Activated CD4-positive, alpha-beta T cell treated with anti-CD3 and anti-CD28 coated beads for 1 hour (primary cell): ENCODE measurements at places on chromosomes 7 and 10.

- no peak for DNase-seq
Observed at GRCh38 chr7:30378275-30378674, 93.9 kb downstream of the ZNRF2 start.

- no peak for DNase-seq
Observed at GRCh38 chr10:9262770-9263169, 1208.3 kb downstream of the GATA3 start.

DNA sequence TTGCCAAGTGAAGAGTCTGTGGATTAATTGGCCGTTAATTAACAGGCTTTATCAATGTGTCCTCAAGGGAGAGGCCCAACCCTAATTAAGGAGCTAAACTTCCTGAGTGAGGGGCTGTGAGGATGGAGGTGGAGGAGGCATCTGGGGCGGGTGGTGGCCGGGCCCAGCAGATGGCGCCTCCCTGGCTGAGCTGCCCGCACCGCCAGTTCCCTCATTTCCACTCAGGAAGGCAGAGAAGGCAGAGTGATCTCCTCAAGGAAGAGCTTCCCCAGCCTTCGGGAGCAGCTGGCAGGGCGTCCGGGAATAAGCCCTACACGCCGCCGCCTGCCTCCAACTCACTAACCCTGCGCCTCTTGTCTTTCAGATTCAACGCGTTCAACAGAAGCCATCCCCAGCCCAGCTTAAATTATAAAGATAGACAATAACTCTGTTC lies 112.2 kb downstream of the CYTH3 start:
- no peak for DNase-seq

DNA sequence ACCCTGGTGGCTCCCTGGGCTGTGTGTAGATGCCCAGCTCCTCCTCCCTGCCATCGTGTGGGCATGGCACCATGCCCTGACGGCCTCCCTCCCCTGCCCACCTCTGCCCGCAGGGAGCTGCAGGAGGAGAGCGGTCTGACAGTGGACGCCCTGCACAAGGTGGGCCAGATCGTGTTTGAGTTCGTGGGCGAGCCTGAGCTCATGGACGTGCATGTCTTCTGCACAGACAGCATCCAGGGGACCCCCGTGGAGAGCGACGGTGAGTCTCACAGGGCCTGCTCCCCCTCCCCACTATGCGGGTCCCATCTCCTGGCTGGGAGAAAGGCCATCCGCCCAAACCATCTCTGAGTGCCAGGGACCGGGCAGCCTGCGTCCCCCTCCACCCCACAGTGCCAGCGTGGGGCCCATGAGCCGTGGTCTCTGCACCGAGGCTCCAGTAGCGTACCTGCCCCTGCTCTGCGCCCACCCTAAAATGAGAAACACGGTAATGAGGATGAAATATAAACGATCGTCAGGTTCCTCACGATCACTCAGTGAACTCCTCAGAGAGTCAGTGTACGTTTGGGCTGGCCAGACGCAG lies 7.8 kb downstream of the NUDT1 start:
- no peak for DNase-seq

DNA sequence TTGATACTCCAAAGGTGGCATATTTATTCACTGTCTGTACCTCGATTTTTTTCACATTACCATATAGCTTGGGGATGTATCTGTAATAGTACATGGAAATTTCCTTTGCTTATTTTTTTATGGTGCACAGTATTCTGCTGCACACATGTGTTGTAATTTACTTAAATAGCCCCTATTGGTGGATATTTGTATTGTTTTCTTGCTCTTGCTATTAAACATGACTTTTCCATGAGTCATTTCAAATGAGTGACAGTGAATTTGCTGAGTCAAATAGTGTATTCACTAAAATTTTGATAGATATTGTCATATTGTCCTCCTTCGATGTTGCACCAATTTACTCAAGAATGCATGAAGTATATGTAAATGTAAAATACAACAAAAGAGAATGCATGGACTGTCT lies 122.7 kb upstream of the STEAP4 start:
- DNase-seq: no peak

DNA sequence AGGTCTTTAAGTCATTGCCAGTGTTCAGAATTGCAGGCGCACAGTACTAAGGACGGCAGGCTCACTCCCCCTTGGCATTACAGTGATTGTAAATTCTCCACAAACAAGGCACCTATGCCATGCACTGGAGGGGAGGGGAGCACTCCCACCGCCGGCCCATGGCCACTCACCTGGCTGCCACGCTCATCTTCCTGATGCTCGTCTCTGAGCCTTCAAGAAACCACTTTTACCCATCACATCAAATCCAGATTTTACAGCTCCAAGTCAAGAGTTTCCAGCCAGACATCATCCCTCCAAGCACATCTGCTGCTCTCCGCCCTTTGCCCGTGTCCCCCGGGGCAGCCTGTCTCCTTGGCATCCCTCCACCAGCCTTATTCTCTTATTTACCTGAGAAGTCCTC lies 350.2 kb upstream of the SHH start:
- no peak for DNase-seq

DNA sequence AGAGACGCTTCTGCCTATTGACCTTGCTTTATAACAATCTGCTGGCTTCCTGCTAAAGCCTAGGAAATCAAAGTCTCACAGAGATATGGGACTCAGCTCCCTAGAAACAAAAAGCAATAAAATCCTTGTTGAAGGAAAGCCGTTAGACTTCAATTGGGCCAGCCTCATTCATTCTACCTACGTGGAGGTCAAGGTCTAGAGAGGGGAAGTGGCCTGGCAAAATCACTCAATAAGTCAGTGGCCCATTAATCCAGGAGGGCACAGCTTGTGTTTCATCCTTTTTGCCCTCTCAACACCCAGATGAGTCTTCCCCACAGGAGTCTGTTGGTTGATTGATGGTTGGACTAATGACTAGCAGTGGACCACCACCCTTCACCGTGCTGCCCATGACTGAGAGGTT lies 40.5 kb upstream of the ACSL5 start:
- no peak for DNase-seq

- no peak for DNase-seq
Observed at GRCh38 chr7:100673942-100674410, 436 bp downstream of the GNB2 start.

GRCh38 chr7:13024121-13024674 lies 336.8 kb downstream of the ARL4A start:
- no peak for DNase-seq

GRCh38 chr10:60003651-60004523 lies 97.5 kb upstream of the CCDC6 start:
- no peak for DNase-seq

DNA sequence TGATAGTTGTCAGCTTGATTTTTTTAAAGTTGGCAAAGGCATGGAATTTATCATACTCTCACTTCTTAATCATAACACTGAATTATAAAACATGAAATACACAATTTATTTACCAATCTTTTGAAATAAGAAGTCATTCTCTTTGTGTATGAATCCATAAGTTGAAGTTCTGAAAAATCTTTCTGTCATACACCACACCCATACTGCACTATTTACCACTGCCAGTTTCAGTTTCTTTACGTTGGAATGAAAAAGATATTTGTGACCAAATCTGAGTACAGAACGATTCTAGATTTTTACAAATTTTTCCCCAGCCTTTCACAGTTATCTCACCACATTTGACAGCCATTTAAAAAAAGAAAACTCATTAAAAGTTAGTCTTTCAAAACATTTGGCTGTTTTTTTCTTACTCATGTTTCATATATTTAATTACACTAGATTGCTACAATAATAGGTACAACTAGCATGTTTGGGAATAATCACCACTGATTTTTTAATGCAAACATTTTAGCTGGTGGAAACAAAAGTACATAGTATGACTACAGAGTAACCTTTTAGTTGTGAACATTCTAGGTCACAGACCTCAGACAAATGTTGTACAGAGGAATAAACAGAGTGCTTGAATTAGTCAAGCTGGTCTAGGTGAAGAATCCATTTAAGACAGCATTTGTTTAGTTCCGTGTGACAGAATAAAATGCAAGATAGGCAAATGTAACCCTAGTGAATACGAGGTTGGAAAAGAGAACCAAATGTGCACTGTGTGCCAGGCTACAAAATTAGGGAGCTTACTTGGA lies 185.0 kb upstream of the LRRN3 start:
- no peak for DNase-seq

DNA sequence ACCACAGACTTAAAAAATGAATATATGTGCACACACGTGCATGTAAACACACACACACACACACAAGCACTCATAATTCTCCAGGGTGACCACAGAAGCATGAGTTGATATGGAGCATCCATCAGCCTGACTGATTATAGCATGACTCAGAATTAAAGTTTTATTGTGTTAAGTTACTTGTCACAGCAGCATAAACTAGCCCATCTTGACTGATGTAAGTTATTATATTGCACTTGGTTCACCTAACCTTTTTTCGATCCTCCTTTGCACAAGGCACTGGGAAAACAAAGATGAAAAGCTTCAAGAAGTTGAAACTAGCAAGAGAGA lies 18.8 kb upstream of the SLC35G1 start:
- DNase-seq: no peak

GRCh38 chr10:69102440-69102839 lies 14.5 kb downstream of the SRGN start:
- no peak for DNase-seq

DNA sequence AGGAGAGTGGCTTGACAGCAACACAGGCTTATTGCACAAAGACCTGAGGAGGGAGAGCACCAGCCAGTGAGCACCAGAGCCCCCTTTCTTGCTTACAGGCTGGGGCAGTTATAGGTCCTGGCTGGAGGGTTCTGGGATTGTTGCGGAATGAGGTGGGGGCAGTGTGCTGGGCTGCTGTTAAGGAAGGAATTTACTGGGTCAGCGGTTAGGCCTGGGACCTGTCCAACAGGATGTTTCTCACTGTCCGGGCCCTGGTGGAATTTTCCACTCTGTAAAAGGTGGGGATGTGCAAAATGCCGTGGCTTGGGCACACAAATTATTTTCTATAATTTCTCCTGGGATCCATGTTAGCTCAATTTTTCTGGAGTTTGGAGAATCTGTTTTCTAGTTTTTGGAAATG lies 757.3 kb downstream of the TYW1 start:
- no peak for DNase-seq

DNA sequence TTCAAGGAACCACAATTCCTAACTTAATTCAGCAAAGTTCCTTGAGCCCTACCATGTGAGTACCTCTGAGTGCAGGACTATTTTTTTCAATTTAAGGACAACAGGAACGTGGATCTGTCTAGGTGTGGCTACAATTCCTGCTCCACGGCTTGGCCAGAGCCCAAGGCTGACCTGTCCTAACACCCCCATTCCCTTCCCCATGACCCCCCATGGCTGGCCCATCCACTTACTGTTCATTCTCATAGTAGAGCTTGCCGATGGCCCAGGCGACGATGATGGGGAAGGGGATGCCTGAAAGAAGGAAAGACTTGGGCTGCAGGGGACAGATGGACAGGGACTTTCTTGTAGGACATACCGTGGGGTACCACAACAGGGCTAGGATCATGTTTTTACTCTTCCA lies 20.3 kb downstream of the CRHR2 start:
- DNase-seq: no peak

DNA sequence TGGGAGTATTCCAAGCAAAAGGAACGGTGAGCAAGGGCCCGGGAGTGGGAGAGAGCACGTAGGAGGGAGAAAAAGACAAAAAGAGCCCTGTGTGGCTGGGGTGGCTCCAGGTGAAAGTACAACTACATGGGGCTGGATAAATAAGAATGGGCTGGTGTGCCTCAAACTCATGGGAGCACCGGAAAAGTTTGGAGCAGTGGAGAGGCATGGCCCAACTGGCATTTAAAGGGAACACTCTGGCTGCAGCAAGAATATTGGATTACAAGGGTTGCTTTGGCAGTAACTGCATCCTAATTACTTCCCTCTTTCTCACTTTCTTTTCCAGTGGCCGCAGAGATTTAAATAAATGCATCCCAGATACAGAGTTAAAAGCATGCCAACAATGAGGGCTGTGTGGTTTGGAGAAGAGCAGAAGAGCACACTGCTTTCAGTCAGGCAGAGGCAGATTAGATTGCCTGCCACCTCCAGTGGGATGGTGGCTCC lies 39.1 kb upstream of the HERPUD2 start:
- no peak for DNase-seq

GRCh38 chr7:30330134-30331111 lies 46.0 kb downstream of the ZNRF2 start:
- no peak for DNase-seq

DNA sequence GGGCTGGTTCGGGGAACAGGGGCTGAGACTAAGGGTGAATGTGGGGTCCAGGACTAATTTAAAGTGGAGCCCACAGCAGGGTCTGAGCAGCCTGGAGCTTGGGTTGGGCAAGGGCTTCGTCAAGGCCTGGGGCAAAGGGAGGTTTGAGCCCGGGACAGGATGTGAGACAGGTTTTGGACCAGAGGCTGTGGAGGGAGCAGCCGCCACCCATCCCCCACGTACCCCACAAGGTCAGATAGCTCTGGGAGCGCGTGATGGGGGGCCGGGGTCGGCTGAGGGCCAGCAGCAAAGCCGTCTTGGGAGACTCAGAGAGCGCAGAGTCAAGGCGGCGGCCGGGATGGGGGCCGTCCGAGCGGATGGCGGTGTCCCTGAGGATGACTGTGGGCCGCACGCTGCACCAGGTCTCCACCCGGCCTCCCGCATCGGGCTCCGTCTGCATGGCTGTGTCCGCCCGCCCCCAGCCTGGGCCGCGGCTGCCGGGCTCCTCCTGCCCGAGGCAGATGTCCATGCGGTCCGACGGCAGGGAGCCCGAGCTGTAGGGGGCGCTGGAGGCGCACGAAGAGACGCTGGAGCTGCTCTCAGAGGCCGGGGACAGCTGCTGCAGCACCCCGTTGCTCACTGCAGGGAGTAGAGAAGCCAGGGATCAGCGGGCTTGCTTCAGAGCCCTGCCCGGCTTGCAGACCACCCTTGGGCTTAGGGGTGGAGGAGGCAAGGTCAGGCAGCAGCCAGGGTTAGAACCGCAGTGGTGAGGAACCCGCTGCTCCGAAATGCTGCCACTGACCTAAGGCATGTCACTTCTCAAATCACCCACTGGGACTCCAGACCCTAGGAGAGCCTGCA lies 12.1 kb downstream of the PDZD7 start:
- DNase-seq: peak; percentile 60

DNA sequence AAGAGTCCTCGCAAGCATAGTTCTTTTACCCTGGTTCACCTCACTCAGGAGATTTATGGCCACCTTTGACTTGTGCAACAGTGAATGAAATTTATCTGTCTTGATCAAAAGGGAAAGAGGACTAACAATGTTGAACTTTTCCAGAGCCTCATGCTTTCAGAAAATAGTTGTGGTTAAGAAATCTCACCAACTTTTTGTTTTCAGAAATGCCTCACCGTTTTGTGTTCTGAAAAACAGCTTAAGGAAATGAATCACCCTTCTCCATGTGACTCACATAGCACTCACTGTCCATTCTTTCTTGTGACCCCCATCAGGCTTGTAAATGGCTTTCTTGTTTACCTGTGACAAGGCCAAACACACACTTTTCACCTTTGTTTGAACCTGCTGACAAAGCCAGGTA lies 148.6 kb upstream of the FAM3C start:
- DNase-seq: no peak

GRCh38 chr10:71547876-71548846 lies 151.4 kb downstream of the CDH23 start:
- DNase-seq: no peak

- no peak for DNase-seq
Observed at GRCh38 chr7:76395965-76396726, 13.4 kb downstream of the SSC4D start.
